ENCODE measurements at places on chromosomes 11 and 22. TPM values are rescaled to one million over a fixed set of nuclear protein-coding genes. Genes with fewer than 3 reads are reported as not detected.

GRCh38 chr11:94129512-94130297 is 1.1 kb downstream of the PANX1 start:
- DNase-seq = no peak

GRCh38 chr22:32311551-32312071 is 46.1 kb upstream of the RFPL3 start:
- DNase-seq = no peak

- DNase-seq = no peak
Measured at GRCh38 chr11:134338654-134339053, 6.9 kb downstream of the GLB1L2 start.

DNA sequence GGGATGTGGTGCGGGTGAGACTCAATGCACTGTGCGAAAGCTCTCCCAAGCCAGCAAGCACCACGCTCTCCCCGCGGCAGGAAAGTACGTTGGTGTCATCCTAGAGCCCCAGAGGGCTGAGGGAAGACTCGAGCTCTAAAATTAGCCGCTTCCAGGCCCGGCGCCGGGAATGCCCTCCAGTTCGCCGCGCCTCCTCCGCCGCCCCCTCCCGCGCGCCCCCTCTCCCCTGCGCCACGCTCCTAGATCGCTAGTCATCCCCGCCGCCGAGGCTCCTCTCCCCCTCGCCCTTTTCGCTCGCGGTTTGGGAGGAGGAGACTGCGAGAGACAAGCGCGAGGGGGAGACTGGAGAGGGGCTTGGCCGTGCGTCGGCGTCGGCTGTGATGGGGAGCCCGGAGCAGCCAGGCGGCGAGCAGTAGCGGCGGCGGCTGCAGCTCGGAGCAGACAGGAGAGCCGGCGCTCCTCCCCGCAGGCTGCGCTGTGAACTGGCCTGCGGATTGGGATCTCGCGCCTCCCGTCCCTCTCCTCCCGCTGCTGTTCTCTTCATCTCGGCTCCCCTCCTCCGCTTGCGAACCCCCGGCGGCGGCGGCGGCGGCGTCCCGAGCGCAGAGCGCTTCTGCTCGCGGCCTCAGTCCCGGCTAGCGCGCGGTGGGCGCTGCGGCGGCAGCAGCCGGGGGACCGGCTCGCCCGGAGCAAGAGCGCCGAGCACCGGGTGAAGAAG is at the start of gene FAT3:
Gene FAT3, plus strand, starts transcription at position 412 of the 718 bp plus-strand sequence. CDS start 127,295 bp downstream, outside the sequence.
- DNase-seq = peak; percentile 77

DNA sequence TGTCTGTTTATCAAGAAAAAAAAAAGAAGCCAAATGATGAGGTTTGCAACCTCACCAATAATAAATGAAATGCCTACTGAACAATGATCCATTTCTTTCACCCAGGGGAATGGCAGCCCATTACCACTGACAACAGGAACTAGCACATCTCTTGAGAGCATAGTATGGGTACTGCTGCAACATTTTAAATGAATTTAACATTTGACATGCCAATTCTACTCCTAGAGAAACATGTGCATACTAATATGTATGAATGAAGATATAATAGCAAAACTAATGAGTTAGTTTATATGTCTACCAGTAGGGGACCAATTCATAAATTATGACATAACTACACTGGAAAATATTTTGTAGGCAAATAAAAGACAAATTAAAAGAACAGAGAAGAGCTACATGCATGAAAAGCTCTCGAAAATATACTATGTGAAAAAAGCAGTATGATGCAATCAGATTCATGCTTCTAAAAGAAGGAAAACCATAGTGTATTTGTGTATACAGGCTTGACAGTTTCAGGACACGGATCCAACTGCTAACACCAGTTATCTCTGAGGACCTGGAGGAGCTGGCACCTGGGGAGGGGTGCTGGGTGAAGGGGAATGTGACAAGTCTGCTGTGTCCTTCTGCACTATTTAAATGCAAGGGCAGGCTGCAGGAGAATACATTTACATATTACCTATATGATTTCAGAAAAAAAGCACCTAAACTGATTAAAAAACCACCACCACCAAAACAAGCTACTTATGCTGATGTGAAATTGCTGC is 6.9 kb downstream of the SMCO4 start:
- DNase-seq = no peak

DNA sequence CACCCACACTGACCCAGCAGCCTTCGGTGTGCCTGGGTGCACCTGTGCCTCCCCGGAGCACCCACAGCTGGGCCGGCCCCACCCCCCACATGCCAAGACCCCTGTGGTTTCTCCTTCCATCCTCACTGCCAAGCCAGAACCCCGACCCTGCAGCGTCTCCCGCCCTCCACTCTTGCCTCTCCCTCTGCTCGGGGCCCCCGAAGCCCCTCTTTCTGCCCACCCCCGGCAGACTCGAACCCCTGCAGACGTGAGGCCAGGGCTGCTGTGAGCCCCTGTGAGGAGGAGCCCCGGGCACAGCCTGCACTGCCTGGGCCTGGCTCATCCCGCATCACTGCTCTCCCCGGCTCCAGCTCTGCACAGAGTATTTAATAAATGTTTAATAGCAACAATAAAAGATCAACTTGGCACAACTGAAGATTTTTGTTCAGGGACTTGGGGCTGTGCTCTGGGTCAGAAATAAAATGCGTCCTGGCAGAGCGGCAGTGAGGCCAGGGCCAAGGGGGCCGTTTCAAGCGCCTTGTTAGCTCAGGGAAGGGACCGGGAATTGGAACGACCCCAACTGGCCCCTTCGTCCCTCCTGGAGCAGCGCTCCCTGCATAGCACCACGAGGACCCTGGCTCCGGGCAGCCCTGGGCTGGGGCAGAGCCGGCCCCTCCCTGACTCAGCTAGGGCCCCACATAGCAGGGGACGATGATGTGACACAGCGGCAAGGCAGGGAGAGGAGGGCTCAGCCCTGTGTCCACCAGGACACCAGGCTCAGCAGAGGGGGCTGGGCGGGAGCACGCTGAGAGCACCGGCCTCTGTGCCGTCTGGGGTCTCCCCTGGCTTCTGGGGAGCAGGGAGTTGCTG is 520.8 kb downstream of the BRD1 start:
- DNase-seq = no peak

GRCh38 chr22:22397875-22398524 is 110.5 kb downstream of the ZNF280B start:
- no peak for DNase-seq

DNA sequence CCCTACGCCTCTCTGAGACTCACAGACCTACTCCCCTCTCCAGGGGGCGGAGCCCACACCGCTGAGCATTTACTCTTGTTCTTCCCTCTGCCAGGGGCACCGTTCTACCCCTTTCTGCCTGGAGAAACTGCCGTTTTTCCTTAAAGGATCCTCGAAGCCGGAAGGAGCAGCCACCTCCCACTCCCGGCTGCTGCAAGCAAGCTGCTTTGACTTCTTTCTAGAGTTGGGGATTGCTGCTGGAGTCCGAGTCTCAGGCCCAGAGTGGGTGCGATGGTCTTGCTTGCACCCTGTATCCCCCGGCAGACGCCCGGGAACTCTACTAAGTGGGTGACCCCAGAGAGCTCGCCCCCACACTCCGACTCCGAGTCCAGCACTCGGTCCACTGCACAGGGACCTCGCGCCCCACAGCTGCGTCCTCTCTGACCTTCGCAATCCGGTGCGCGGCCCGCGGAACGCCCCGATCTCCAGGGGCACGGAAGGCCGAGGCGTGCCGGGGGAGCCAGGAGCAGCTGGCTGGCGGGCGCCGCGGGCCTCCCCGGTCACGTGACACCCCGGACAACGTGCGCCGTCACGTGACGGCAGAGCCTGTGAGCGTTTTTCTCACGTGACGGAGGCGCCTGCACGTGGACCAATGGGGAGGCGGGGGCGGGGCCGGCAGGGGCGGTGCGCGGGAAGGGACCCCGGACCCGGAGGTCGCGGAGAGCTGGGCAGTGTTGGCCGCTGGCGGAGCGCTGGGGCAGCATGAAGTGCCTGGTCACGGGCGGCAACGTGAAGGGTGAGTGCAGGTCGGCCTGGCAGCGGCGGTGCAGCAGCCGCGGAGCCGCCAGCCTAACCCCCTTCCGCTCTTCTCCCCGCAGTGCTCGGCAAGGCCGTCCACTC is at the start of gene RAD9A:
Gene RAD9A, plus strand, starts transcription at position 683 of the 879 bp plus-strand sequence. Its CDS starts 59 bp downstream, at position 742.
- DNase-seq = peak; percentile 93

DNA sequence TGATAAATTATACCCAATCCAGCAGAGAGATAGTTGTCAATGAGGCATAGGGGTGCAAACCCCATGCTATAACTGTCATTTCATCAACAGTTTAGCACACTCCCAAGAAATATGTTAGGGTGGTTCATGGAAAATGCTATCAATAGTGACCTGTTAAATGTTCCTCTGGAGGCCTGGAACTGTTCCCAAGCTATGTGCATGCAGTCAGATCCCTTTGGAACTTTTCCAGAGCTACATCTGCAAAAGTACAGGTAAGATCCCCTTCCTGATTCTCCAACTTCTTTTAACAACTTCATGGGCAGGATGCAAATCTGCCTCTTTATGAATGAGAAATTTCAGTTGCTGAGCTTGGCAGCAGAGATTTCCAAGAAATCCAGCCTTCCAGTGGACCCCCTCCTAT is 27.2 kb downstream of the ABTB2 start:
- no peak for DNase-seq

DNA sequence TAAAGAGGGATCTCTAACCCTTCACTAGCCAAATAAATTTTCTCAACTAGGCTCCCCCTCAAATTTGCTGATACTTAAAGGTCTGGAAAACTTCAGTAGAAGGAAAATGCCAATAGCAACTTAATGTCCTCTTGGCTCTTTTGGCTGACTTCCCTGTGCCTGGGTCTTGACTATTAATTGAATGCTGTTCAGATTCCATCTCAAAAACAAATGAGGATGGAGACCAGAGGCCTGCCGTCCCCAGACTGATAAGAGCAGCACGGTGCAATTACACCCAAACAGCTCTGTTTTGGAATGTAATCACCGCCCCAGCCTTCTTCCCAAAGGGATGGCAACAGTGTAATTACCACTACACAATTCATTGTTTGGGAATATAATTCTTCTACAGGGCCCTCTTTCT is 89.3 kb upstream of the CHRM4 start:
- DNase-seq = no peak

- no peak for DNase-seq
Measured at GRCh38 chr11:68976563-68976962, 4.2 kb downstream of the MRGPRD start.

- DNase-seq = no peak
Measured at GRCh38 chr11:72681226-72682153, 7.3 kb upstream of the PDE2A start.

DNA sequence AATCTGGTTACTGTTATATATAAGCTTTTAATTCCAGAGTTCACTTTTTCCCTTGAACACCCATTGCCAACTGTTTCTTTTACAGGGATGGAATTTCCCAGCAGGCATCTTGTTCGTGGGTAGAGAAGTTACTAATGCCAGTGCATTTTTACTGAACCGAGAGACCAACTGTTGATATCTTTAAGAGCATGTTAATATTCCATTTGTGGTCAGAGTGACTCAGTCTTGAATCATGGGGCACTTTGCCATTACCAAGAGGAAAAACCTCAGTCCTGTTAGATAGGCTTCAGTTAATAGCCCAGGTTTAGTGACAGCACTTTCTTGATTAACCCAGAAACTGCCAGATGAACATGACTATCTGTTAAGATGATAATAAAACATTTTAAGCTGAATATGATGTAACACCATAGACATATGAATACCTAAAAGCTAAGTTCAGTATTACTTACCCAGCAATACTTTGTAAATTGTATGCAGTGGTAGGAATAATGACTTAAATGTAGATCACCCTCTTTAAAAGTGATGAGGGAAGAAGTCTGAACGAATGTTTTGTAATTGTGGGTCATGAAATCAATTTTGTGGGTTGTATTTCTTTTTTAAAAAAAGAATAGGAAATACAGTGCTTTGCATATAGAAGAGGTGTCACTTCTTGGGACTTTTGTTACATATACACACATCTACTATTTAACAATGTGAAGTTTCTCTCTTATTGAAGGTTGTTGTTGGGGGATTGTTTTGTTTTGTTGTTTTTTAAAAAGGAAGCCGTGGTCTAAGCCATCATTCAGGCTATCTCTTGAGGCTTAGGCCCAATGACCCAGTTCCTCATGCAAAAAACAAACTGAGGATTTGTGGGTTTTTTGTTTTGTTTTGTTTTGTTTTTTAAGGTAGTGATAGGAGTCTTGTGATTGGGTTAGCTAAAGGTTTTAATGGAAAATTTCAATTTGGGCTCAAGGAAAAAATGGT is 79.2 kb upstream of the GRIK4 start:
- no peak for DNase-seq

- no peak for DNase-seq
Measured at GRCh38 chr22:36965696-36966095, 52.3 kb downstream of the CSF2RB start.

DNA sequence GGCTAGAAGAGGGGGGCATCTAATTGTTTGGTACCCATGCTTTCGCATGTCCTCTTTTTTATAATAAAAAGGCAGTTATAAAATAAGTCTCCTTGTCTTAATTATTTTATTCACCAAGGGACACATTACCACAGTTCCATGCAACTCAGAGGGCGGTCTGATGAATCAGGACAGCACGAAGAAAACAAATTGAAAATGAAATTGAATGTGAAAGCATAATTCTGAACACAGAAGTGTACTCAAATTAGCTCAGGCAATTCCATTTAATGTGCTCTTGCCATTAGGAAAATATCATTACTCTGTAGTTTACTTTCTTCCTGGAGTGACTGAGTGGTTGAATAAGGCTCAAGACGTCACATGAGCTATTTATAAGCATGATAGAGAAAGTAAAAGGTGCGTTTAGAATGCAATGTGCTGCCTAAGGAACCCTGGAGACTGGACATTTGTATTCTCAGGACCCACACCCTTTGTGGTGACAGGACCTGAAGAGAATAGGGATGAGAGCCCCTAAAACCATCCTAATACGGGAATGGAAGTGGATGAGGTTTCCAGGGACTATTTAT is 59.6 kb downstream of the MTNR1B start:
- no peak for DNase-seq

DNA sequence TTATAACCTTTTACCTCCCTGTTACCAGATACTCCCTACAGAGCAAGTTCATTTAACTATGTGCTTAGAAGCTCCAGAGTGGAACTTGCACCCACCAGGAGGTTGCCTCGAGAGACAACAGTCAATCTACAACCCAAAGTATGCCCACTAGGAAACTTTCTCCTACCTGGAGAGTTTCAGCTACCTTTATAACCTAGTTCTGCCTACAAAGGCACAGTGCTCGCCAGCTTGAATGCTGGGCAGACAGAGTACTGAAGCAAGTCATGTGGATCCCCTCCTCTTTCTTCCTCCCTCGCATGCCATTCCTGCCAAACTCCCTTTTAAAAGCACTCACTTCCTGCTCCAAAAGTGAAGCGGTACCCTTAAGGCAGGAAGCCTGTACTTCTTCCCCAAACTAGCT is 258.9 kb downstream of the SWAP70 start:
- DNase-seq = no peak

Gene C11orf86
- polyA plus RNA-seq = not detected

Gene TMEM126A
- polyA plus RNA-seq = 33.7 TPM

Gene KCNJ1
- 76.0 TPM for polyA plus RNA-seq

Gene PHOX2A
- polyA plus RNA-seq = not detected

Gene BRSK2
- polyA plus RNA-seq = 0.90 TPM

Gene PDGFD
- polyA plus RNA-seq = 23.4 TPM

Gene STK33
- polyA plus RNA-seq = 47.1 TPM

Gene ANO1
- polyA plus RNA-seq = 18.2 TPM

Gene CHST1
- 11.1 TPM for polyA plus RNA-seq
